HepG2 (cell line): ENCODE measurements at places on chromosomes 13 and 19. TPM values are rescaled to one million over a fixed set of nuclear protein-coding genes. Genes with fewer than 3 reads are reported as not detected.
A peak's percentile ranks its signal among the peaks of the same experiment; 100 is the strongest.

DNA sequence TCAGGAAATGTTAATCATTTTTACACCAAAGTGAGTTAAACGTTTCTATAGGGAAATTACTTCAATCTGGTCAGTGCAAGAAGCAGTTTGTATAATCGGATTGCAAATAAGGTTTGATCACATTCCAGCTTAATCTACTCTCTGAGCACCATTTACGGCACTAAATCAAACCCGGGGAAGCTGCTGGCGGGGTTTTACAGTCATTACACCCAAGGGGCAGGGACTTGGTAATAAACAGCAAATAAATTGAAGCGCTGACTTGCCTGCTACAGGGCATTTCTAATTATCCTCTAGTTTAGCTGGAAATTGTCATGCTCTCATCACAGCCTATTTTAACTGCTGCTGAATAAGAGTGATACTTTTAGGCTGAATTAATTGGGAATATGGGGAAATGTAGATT lies 152.1 kb upstream of the SOX21 start:
- DNase-seq, result no peak

DNA sequence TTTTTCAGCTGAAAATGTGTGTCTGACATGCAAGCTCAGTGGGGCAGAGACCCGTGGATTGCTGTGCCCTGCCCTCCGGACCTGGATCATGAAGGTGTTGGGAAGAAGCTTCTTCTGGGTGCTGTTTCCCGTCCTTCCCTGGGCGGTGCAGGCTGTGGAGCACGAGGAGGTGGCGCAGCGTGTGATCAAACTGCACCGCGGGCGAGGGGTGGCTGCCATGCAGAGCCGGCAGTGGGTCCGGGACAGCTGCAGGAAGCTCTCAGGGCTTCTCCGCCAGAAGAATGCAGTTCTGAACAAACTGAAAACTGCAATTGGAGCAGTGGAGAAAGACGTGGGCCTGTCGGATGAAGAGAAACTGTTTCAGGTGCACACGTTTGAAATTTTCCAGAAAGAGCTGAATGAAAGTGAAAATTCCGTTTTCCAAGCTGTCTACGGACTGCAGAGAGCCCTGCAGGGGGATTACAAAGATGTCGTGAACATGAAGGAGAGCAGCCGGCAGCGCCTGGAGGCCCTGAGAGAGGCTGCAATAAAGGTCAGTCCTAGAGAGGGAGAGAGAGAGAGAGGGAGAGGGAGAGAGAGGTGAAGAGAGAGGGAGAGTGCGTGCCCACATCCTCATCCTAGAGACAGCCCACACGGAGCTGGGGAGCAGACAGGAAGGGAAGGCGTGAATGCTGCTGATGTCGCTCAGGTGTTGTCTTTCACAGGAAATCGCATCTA lies 5.1 kb upstream of the DCUN1D2 start:
- no peak for DNase-seq

DNA sequence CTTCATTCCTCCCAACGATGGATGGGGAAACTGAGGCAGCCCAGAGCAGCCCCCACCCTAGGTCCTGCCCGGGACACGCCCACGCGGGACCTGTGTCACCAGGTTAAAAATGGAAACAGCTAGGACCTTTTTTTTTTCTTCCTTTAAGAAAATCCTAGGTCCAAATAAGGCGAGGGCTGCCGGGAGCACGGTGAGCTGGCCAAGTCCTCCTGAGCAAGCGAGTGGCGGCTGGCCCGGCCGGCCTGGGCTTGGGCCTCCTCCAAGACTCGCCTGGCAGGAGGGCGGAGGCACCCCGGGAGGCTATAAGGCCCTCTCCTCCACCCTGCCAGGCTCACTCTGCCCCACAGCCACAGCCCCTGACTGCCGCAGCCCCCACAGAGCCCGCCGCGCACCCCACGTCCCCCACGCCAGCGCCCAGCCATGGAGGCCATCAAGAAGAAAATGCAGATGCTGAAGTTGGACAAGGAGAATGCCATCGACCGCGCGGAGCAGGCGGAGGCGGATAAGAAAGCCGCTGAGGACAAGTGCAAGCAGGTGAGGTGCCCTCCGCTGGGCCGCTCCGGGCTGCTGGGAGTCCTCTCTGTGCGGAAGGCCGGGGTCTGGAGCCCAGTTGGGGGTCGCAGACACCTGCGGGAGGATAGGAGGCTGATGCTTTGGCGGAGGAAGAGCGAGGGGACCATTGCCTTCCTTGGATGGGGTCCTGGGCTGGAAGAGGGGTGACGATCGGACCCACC lies 8.9 kb upstream of the TPM4 start:
- no peak for DNase-seq

- no peak for DNase-seq
These were observed 16.0 kb downstream of the PIP5K1C start for GRCh38 chr19:3684054-3684816.

- no peak for DNase-seq
These were observed at the start of gene ARHGEF7 for GRCh38 chr13:111115061-111115964. Gene ARHGEF7 (plus strand): TSS chr13:111115310. CDS start chr13:111115527, 217 bp downstream.

GRCh38 chr13:111632906-111633305 lies 312.5 kb downstream of the TEX29 start:
- no peak for DNase-seq

- no peak for DNase-seq
These were observed 41.2 kb downstream of the VAV1 start for GRCh38 chr19:6813659-6814058.

GRCh38 chr13:113607889-113608635 lies 23.5 kb downstream of the TFDP1 start:
- no peak for DNase-seq

- DNase-seq, result no peak
These were observed 260.9 kb downstream of the MTUS2 start for GRCh38 chr13:29081036-29081435.

DNA sequence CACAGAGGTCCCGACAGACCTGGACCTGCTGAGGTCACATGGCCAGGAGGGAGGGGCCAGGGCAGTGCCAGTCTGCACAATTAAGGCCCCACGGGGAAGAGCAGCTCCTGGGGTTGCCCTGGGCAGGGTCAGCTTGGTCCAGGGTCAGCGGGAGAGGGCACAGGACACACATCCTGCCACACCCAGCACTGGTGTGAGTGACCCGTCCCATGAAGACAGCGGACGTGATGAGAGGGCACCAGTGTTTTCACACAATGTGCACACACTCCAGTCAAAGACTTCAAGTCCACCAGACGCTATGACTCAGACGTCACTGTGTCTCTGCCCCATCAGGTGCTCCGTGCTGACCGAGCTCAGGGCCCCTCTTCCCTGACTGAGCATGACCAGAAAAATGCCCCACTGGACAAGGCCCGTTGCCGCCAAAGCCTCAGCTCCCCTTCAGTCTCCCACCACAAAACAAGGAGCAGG lies 4.2 kb downstream of the TMEM259 start:
- no peak for DNase-seq

GRCh38 chr13:111516712-111517640 lies 196.5 kb downstream of the TEX29 start:
- DNase-seq, result no peak

GRCh38 chr19:18669524-18669817 lies 14.0 kb upstream of the CRTC1 start:
- no peak for DNase-seq

- DNase-seq, result no peak
These were observed 805 bp downstream of the TMEM205 start for GRCh38 chr19:11345122-11345803.

DNA sequence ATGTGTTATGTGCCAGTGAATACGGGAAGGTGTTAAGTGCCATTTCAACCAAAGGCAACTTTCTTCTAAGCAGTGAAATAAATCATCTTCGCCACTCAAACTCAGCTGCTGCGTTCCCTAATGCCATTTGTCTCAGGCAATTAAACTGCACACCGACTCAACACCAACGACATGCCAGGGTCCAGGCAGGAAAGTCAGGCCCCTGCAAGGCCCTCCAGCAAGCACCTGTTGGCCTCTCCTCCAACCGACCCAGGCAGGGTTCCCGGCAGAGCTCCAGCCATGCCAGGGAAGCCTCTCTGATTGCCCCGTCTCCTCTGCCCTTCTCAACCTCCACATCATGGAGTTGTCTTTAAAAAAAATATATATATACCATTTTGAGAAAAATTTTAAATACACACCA lies 21.8 kb downstream of the SAFB2 start:
- DNase-seq, result no peak

GRCh38 chr13:70203661-70204229 lies 95.5 kb upstream of the KLHL1 start:
- DNase-seq, result peak; percentile 14

GRCh38 chr19:30252214-30252613 lies 120.0 kb upstream of the ZNF536 start:
- no peak for DNase-seq

GRCh38 chr19:33580026-33580644 lies 41.6 kb upstream of the CHST8 start:
- DNase-seq, result peak; percentile 20

DNA sequence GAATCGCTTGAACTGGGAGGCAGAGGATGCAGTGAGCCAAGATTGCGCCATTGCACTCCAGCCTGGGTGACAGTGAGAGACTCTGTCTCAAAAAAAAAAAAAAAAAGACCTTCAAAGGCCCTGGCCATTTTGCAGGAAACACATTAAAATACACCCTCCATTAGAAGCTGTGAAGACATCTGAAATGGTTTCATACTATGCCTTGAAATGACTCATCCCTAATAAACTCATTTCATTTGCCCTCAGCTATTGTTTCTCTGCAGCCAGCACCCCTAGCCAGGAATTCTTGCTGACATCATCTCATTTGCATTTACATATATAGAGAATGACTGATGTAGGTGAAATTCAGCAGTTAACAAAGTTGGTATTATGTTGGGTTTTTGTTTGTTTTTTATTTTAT lies 8.7 kb downstream of the EML2 start:
- DNase-seq, result no peak

GRCh38 chr19:6233056-6233826 lies 46.5 kb downstream of the MLLT1 start:
- DNase-seq, result no peak

GRCh38 chr19:30328096-30328495 lies 44.1 kb upstream of the ZNF536 start:
- no peak for DNase-seq

GRCh38 chr13:46164661-46165060 lies 17.3 kb downstream of the LCP1 start:
- no peak for DNase-seq

- DNase-seq, result no peak
These were observed 217.1 kb downstream of the COL4A1 start for GRCh38 chr13:110089815-110090214.

DNA sequence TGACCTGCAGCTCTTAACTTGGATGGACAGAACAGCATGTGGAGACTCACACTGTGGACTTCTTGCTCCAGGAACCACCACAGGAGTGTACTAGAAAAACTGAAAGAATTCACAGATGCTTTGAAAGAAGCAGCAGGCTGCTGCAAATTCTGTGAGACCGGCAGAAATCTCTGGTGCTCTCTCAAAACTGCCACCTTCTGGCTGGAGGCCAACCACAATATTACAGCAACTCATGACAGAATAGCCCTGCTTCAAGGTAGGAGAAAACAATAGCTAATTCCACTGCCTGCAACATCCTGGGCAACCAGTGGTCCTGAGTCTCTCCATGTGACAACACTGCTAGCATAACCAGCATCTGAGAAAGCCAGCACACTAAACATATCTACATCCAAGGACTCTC lies 26.9 kb downstream of the CDK8 start:
- peak; percentile 4 for DNase-seq

DNA sequence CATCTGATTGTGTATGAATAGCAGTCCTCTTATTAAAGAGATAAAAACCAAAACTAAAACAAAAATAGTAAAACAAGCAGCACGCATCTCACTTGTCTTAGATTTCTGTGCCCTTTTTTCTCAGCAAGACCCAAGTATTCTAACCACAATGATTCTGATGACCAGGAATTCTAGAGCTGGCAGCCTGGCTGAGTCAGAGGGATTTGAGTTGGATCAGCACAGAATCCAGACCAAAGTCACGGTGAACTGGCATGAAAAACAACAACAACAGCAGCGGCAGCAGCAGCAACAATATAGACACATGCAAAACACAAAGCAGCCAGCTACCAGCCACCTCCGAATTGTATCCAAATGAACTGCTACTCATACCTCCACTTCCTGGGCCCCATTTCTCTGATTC lies 360.5 kb downstream of the KCNRG start:
- no peak for DNase-seq

GRCh38 chr13:74770361-74770760 lies 636.2 kb upstream of the KLF12 start:
- no peak for DNase-seq

DNA sequence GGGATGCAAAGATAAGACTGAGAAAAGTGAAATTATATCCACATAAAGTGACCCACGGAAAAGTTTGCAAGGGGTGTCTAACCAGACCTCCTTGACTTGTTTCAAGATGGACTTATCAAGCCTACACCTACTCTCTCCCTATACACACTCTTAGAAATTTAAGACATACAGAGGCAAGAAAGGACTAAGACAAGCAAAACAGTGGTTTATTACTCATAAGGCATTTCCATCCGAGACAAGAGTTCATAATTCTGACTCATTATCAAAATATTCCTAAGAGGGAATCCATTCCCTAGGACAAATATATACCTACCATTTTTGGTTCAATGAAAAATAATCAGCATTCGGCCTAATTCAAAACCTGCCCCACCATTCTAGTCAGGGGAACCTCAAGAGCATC lies 232.6 kb upstream of the GPC6 start:
- no peak for DNase-seq

- DNase-seq, result no peak
These were observed 157.2 kb downstream of the MYO16 start for GRCh38 chr13:108786456-108787200.

- DNase-seq, result no peak
These were observed 62.6 kb downstream of the MLLT1 start for GRCh38 chr19:6216996-6217751.

DNA sequence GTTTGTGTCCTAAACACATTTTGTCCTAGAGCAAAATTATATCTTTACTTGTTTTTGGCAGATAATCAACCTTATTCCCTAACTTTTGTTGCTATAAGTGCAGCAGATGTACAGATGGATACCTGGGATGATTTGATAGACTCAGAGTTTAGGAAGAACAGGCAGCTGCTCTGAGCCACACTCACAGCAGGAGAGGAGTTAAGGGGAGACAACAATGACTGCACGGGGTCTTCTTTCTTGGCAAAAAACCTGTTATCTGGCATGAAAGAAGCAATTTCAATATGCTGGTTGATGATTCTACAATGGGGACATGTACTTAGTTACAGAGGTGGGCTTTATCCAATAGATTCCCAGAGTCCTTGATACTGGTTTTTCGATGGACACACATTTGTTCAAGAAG lies 258.9 kb upstream of the PCDH9 start:
- DNase-seq, result no peak

- DNase-seq, result no peak
These were observed 61.0 kb downstream of the UNC13A start for GRCh38 chr19:17627161-17627560.

ATP4A gene
- 0.11 TPM in 1 of 2 replicates, not detected in the other for total RNA-seq

KLK11 gene
- not detected in 2 replicates for total RNA-seq

JAK3 gene
- total RNA-seq, result 2.8 and 3.4 TPM in 2 replicates

CGB5 gene
- not detected in 2 replicates for total RNA-seq

TSKS gene
- not detected in 2 replicates for total RNA-seq

MAMSTR gene
- total RNA-seq, result 2.0 and 2.2 TPM in 2 replicates

ACP7 gene
- not detected in 2 replicates for total RNA-seq

SLC27A1 gene
- total RNA-seq, result 1.7 and 4.1 TPM in 2 replicates

LILRA1 gene
- not detected in 2 replicates for total RNA-seq

KCNC3 gene
- total RNA-seq, result 0.24 and 0.29 TPM in 2 replicates

HSD17B14 gene
- total RNA-seq, result 0.53 and 0.58 TPM in 2 replicates

NLRP12 gene
- 0.10 and 0.15 TPM in 2 replicates for total RNA-seq

RYR1 gene
- total RNA-seq, result not detected in 2 replicates

LILRB2 gene
- not detected in 2 replicates for total RNA-seq

ZGLP1 gene
- total RNA-seq, result 0.56 and 2.4 TPM in 2 replicates

APC2 gene
- total RNA-seq, result 0.22 TPM in 1 of 2 replicates, not detected in the other

TEX101 gene
- not detected in 2 replicates for total RNA-seq
